Motor neuron (in vitro differentiated cells): ENCODE measurements at places on chromosomes 12 and 14.

DNA sequence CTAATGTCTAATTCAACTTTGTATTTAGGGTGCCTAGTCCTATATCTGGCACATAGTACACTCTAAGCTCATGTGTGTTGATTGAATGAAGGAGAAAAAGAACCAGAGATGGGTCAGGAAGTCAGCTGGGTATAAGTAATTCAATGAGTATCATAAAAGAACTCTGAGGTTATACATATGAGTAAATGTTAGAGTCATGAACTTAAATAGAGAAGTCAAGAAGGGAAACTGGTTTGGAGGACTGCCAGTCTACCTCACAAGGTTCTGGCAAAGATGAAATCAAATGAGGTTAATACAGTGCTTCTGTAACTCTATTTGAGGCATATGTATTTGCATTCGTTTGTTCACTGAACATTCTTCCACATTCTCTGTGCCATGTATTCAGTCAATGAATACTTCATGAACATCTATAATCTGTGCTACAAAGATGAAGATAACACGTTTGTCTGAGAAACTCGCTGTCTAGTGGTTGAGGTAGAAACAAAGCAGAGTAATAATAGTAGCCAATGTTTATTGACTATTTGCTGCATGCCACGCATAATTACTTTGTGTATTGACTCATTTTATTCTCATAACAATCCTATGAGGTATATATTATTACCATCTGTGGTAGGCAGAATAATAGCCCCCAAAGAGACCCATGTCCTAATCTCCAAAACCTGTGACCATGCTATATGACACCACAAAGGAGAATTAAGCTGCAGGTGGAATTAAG is 88.9 kb downstream of the PTGER2 start:
- ATAC-seq = no peak

- no peak for ATAC-seq
Observed at GRCh38 chr12:57237932-57238853, 8.7 kb downstream of the SHMT2 start.

GRCh38 chr14:71155743-71156142 is 248.5 kb downstream of the PCNX1 start:
- no peak for ATAC-seq

DNA sequence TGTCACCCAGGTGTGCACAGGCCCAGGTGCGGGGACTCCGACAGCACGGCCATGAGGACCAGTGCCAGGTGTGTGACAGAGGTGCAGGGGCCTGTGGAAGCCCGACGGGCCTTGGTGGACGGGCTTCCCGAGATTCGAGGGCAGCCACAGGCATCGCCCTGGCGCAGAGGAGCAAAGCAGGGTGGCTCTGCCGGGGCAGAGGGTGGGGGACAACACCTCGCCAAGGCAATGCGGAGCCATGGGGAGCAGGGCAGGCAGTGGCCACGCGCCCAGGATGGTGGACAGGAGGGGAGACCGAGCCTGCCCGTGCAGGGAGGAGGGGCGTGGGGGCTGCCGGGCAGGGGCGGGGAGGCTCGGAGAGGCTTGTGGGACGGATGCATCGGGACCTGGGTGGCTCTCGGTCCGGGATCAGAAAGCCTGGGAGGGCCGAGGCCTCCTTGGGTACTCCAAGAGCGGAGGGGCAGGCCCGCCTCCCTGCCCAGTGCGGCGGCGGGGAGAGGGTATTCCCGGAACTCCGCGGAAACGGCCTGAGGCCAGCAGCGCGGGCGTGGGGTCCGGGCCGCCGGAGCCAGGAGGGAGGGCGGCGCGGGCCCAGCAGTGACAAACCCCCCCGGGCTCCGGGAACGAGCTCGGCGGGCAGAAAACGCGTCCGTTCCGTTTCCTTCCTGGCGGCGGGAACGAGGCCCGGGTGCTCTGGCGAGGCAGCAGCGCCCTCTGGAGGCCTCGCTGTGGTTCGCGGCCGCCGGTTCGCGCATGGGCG is 1.6 kb downstream of the TMEM121 start:
- ATAC-seq = peak; percentile 55

- ATAC-seq = peak; percentile 25
Observed at GRCh38 chr14:59316151-59316830, 127.8 kb downstream of the DAAM1 start.

GRCh38 chr12:15575671-15576541 is 213.3 kb downstream of the EPS8 start:
- ATAC-seq = no peak
